ENCODE measurements at places on chromosomes 16 and 17.

DNA sequence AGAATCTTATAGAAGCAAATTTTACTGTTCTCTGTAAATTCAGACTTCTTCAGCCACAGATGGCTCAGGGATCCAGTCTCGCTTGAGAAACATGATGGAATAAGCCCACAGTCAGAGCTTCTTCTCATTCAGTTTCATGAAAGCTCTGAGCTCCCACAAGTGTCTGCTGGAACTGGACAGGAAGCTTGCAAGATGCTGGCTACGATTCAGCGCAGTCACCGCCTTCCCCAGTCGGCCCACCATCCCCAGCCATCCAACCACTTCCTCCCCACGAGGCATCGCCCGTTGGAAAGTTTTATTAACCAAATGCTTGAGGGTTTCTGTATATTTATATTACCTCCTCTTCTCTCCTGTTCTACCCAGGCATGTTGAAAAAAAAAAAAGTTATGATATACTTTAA is 171.7 kb downstream of the ZFHX3 start:
- no peak for DNase-seq

- DNase-seq = no peak
These were observed 207.0 kb upstream of the IRX3 start for GRCh38 chr16:54493594-54493993.

- no peak for DNase-seq
These were observed 4.7 kb downstream of the DNAH17 start for GRCh38 chr17:78572239-78573205.

DNA sequence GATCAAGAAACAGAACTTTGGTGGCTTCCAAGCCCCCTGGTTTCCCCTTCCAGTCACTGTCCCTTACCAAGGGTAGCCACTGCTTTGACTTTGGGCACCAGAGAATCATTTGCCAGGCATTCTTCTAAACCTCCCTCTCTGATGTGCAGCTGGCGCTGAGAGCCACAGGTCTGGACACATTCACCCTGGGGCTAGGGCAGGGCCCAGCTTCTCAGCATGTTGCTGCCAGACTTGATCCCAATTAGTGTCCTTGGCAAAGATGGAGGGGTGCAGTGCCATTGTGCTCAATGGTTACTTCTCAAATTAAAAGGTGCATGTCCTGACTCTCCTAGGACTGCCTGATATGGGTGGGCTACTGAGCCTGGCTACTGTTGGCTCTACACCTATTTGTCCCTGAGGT is 7.6 kb upstream of the SLC47A2 start:
- no peak for DNase-seq

GRCh38 chr17:78917451-78918275 is 7.5 kb downstream of the TIMP2 start:
- no peak for DNase-seq

GRCh38 chr17:45228763-45229539 is 7.3 kb downstream of the FMNL1 start:
- peak; percentile 79 for DNase-seq

DNA sequence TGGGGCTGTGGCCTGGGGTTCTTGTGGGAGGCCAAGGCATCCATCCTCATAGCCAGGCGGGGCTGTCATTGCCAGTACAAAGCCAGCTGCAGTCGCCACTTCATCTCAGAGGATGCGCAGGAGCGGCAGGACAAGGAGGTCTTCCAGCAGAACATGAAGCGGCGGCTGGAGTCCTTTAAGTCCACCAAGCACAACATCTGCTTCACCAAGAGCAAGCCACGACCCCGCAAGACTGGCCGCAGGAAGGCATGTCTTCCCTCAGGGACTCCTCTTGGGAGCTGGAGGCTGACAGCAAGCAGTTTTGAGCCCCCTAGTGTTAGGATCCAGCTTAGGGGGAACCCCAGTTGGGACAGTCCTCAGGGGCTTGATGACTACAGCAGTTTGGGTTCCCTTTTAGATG is 15.1 kb upstream of the PLEKHG4 start:
- DNase-seq = no peak

GRCh38 chr16:4846503-4846900 is 586 bp downstream of the GLYR1 start:
- DNase-seq = no peak

GRCh38 chr17:2240541-2240940 is 63.0 kb downstream of the SMG6 start:
- DNase-seq = no peak

GRCh38 chr16:51431517-51432241 is 280.6 kb upstream of the SALL1 start:
- DNase-seq = no peak

GRCh38 chr17:35432176-35433074 is at the start of gene SLFN12:
TSS of gene SLFN12 (minus strand) at chr17:35432500. CDS start at chr17:35423028, 9,472 bp downstream.
- DNase-seq = peak; percentile 33

- peak; percentile 91 for DNase-seq
These were observed 1.1 kb downstream of the KPNB1 start for GRCh38 chr17:47650525-47651522.

- no peak for DNase-seq
These were observed 13.3 kb upstream of the IL17C start for GRCh38 chr16:88624977-88625576.

GRCh38 chr16:54968011-54968410 is 37.3 kb downstream of the IRX5 start:
- no peak for DNase-seq

GRCh38 chr17:27601069-27601974 is 29.7 kb upstream of the LGALS9 start:
- peak; percentile 51 for DNase-seq

GRCh38 chr17:66353937-66354401 is 51.6 kb downstream of the PRKCA start:
- no peak for DNase-seq

Data from stimulated activated CD8-positive, alpha-beta memory T cell treated with anti-CD3 and anti-CD28 coated beads, Interleukin-12 subunit alpha, Interleukin-12 subunit beta, amount 100 ng/mL, for 4 hours (primary cell).